Retina (tissue), 1 donor: ENCODE measurements at places on chromosomes 5 and 9.
A peak's percentile ranks its signal among the peaks of the same experiment; 100 is the strongest.

DNA sequence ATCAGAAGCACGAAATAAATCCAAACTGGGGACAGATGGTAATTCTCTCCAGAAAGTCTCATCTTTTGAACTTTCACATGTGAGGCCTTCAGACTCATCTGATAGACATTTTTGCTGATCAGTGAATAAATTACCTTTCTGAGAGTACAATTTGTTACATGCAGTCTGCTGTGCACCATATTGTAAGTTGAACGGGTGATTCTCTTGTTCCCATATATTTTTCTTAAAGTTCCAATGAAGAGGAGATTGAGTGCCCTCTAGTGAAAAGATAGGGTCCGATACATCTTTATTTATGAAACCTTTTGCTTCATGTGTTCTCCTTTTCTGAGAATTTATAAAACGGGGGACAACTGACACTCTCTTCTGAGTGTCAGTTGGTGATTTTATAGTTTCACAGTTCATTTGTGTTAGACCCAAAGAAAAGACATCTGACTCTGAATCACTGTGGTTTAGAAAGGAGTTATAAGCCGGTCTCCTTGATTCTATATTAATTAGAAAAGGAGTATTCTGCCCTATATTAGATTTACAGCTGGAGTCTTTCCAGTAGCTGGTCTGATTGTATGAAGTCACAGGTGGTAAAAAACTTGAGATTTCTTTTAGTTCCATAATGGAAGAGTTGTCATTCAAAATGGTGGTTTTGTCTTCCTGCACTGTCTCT is 30.4 kb downstream of the GNG10 start:
- DNase-seq: no peak

DNA sequence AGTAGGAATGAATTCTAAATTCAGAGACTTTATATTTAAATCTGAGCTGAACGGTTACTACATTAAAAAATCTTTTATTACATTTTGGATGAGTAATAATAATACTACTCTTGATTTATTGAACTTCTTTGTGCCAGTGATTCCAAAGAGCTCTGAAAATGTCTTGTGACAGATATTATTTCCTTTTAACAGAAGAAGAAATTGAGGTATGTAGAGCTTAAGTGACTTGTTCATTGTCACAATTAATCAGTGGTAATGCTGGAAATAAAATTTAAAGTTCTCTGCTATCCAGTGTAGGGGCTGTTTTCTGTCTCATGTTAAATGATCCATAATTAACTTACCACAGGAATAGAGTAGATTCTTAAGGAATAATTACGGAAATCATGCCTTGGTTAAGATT is 335.3 kb downstream of the KIAA0825 start:
- no peak for DNase-seq

DNA sequence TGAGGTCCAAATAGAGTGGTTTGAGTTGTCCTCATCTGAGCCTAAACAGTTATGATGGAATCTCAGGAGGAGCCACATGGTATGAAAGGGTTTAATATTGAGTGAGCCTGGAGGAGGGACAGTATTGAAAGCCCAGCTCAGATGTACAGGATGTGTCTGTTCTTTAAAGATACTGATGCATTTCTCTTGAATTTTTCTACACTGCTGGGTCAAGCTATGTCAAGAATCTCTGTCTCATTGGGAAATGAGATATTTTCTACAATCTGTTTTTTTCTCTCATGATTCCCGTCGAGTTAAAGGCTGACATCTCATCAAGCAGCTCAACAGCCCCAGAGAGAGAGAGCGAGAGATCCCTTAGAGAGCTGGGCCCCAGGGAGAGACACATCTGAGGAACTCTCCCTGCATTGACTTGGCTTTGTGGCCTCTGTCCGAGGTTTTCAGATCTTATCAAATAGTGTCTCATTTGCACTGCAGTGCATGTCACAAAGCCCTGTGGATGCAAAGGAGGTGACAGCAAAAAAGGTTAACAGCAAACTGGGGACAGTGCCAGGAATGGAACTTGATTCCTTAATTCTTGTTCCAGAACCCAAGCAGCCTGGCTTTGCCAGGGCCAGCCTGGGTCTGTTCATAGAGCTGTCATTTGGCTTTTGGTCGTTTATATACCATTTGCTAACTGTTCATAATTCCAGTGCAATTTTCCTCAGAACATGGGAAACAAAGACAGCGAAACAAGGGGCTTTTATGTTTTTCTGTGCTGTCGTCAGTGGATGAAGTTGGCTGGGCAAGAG is 19.0 kb upstream of the ACTBL2 start:
- no peak for DNase-seq

- peak; percentile 52 for DNase-seq
Measured at GRCh38 chr9:71683598-71684235, 84.6 kb downstream of the CEMIP2 start.

GRCh38 chr5:58184910-58185309 is 275.0 kb downstream of the PLK2 start:
- no peak for DNase-seq

GRCh38 chr9:94703488-94704140 is 22.9 kb upstream of the AOPEP start:
- DNase-seq: no peak

DNA sequence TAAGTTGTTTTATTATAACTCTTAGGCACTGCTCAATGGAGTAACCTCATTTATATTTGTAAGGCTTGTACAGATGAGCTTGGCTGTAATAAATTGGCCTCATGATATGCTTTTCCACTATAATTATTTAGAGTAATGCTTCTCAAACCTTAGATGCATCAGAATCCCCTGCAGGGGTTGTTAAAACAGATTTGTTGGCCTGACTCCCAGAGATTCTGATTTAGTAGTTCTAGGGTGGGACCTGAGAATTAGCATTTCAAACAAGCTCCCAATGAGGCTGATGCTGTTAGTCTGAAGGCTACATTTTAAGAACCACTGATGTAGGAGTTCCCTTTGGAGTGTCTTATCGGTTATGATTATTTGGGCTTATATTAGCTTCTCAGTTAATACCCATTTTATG is 38.2 kb upstream of the ARSB start:
- DNase-seq: no peak

DNA sequence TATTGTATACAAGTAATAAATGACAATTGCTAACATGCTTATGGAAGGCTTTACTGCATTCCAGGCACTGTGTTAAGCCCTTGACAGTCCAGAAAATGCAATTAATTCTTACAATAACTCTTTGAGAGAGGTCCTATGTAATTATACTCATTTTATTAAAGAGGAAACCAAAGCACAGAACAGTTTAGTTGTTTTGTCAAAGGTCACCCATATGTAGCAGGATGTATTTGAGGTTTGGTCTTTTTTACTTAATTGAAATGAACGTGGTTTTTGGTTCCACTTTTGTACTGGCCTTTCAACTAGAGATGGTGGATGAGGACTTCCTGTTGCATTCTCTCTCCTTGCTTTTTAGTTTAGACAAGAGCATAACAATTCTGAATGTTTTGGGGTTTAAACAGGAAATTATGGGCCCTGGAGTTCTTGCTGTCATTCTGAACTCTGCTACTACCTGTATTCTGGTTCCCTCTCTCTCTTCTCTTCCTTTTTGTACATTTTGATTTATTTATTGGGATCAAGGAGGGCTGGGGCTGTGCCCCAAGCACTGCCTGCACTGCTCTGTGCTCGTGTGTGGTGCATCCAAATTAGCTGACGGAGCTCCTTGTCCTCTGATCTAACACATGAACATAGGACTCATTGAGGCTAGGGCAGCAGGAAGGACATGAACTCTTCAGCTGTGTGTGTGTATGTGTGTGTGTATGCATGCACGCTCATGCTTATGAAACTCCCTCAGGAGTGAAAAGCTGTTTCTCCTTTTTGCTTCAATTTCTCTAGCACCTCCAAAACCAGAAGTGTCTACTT is 47.4 kb downstream of the SLC28A3 start:
- DNase-seq: no peak

- no peak for DNase-seq
Measured at GRCh38 chr9:79049371-79049770, 522.4 kb upstream of the TLE4 start.

DNA sequence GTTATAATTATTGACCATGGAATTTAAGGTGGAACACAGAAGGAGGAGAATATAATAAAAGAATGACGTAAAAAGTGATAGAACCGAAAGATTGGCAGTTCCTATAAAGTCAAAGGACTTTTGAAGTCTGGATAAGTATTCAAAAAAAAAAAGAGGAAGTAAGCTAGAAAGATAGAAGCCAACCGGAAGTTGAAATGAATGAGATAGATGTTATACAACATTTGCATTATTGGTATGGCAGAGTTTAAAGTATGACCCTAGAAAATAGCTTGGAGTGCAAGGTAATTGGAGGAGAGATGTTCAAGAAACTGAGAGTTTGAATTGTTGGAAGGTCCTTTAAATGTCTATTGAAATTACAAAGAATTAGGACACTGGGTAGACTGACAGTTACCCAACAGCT is 293.6 kb downstream of the FER start:
- no peak for DNase-seq

- no peak for DNase-seq
Measured at GRCh38 chr5:10019236-10019635, 230.5 kb downstream of the ATPSCKMT start.

DNA sequence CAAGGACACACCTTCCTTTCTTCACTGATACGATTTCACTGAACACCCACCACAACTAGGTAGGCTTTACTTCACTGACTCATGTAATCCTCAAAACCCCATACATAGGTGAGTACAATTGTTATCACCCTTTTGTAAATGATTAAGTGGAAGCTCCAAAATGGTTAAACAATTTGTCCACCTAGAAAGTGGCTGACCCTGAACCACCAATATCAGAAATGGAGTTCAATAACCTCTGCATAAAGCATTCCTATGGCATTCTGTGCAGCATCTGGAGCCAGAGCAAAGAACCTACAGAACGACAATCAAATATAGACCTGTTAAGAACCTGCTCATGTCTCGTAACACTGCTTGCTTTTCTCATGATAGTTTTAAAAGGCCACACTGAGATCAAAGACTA is 50.7 kb upstream of the NR5A1 start:
- DNase-seq: no peak

DNA sequence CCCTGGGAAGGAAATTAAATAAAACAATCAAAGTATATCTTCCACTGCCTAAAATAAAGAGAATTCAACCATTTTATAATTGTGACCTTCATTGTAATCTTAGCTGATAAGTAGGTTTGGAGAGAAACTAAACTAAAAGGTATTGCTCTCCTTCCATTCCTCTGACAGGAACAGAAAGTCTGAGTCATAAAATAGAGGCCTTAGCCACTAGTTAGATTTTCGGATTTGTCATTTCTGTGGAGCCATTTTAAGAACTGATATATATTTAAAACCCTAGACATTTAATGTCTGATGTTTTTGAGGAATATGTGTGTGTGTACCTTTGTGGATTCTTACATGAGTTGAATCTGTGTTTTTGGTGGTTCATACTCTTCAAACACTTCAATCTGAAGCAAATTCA is 11.8 kb upstream of the TMC1 start:
- no peak for DNase-seq

DNA sequence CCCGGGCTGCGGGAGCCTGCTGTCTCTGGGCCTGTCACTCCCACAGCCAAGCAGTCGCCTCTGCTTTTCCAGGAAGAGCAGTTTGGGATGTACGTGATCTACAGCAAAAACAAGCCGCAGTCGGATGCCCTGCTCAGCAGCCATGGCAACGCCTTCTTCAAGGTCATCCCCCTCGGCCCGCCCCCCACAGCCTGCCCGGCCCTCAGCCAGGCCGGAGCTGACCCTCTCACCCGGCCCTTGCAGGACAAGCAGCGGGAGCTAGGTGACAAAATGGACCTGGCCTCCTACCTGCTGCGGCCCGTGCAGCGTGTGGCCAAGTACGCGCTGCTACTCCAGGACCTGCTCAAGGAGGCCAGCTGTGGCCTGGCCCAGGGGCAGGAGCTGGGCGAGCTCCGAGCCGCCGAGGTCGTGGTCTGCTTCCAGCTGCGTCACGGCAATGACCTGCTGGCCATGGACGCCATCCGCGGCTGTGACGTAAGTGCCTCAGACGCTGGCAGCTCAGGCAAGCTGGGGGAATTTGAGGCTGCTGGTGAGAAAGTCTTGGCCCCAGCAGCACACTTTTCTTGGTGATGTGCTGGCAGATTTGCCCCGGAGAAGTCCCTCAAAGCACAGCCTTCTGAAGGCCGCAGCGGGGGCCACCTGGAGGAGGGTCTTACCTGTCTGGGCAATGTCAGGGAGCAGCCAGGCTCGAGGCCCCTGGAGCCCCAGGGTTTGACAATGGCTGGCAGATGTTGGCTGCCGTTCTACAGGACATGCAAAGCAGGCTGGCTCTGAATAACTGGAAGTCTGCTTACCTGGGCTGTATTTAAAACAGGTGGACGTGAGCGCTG is 20.1 kb upstream of the LRRC14B start:
- no peak for DNase-seq

- DNase-seq: no peak
Measured at GRCh38 chr5:174616036-174616435, 108.3 kb upstream of the MSX2 start.

- no peak for DNase-seq
Measured at GRCh38 chr9:135951889-135952663, 9.1 kb downstream of the UBAC1 start.

DNA sequence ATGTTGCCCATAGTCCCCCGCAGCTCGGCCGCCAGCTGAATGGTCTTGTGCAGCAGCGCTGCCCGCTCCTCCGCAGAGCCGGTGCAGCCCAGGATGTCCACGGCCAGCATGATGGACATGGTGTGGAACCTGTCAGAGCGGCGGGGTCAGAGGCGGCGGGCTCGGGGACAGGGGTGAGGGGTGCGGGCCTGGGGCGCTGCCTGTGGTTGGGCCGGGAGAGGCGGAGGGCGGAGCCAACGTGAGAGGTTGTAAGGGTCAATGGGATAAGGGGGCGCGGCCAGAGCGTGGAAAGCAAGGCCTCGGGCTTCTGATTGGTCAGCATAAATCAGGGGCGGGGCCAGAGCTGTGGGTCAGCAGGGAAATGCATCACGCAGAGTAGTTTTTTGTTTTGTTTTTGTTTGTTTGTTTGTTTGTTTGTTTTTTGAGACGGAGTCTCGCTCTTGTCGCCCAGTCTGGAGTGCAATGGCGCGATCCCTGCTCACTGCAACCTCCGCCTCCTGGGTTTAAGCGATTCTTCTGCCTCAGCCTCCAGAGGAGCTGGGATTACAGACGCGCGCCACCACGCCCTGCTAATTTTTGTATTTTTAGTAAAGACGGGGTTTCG is 6.8 kb upstream of the TOR2A start:
- peak; percentile 92 for DNase-seq

DNA sequence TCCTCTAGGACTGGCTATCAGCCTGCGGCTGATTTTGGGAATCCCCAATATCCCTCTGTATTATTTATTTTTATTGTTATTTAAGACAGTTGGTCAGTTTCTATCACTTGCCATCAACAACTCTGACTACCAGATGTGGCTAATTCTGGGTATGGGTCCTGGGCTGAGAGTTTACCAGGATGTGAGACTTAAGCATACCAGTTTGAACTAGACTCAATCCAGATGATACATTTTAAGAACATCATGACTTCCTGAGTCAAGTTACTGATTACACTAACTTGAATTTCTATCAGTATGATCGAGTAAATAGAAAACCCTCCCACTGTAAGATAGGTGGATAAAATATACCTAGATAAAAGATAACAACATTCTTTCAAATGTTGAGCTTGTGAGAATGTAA is 634.0 kb downstream of the MAT2B start:
- no peak for DNase-seq

DNA sequence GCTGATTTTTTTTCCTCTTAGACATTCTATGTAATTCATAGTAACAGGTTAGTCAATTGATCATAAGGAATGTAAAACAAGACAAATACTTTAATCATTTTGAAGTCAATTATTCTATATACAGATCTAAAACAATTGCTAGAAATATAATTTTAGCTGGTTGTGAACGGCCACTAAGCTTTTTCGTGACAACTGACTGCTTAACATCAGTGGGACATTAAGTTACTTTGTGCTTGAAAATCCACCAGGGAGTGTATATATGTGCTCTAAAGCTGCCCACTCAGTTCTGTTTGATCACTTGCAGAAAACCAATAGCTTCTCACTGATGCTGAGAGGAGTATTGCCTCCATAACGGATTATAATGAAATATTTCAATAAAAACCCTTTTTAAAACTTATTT is 370.2 kb upstream of the CCNH start:
- DNase-seq: no peak
